ENCODE measurements at places on chromosomes 13 and 19.

GRCh38 chr19:46925548-46925950 lies 64.8 kb downstream of the ARHGAP35 start:
- DNase-seq, result no peak

GRCh38 chr13:23460309-23460708 lies 26.8 kb upstream of the SACS start:
- DNase-seq, result no peak

- no peak for DNase-seq
Observed at GRCh38 chr19:32773126-32773525, 53.6 kb downstream of the TDRD12 start.

- DNase-seq, result no peak
Observed at GRCh38 chr13:98108341-98108740, 34.6 kb upstream of the FARP1 start.

- DNase-seq, result no peak
Observed at GRCh38 chr13:79346300-79346914, 59.6 kb downstream of the RBM26 start.

GRCh38 chr13:113046883-113047244 lies 58.7 kb upstream of the F7 start:
- DNase-seq, result no peak

DNA sequence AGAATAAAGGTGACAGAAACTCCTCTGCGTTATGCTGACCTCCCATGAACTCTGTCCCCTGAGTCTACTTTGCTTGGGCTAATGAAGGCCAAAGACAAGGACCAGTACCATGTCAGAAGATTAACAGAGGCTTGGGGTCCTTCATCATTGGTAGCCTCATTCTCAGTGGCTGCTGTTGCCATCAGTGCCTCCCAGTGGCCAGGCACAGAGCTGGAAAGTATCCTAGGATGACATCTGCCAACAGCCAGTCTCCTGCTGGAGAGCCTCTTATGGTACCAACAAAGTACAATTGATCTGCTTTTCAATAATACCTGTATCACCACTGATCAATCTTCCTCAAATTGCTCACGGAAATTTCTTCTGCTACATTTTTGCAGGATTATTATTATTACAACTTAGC lies 281.6 kb downstream of the DNAJC15 start:
- no peak for DNase-seq

GRCh38 chr13:34357435-34358232 lies 539.7 kb downstream of the RFC3 start:
- DNase-seq, result no peak

- DNase-seq, result no peak
Observed at GRCh38 chr13:51623473-51623872, 39.2 kb downstream of the WDFY2 start.

- no peak for DNase-seq
Observed at GRCh38 chr19:7772752-7773291, 9.8 kb downstream of the CLEC4M start.

- peak; percentile 89 for DNase-seq
Observed at GRCh38 chr19:46860846-46861690, at the start of gene ARHGAP35. Gene ARHGAP35, plus strand, starts transcription at chr19:46860997. Its CDS starts 57,679 bp downstream, at chr19:46918676.

DNA sequence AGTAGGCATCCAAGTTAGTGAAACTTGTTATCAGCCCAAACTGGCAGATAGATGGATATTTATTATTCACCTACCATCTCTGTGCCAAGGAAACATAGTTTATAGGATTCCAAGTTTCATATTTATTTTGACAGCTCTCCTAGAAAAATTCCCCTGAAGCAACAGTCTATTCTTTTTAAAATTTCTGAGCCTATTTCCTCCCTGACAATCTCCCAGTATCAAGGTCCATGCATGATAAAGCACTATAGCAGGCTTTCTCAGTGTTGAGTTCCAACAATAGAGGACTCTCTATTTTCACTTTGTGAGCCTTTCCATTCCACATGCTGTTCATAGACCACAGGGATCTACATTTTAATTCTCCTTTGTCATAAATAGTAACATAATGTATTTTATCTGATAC lies 312.6 kb downstream of the SLITRK6 start:
- no peak for DNase-seq

- DNase-seq, result peak; percentile 47
Observed at GRCh38 chr19:19451429-19452242, 46.2 kb downstream of the GATAD2A start.

DNA sequence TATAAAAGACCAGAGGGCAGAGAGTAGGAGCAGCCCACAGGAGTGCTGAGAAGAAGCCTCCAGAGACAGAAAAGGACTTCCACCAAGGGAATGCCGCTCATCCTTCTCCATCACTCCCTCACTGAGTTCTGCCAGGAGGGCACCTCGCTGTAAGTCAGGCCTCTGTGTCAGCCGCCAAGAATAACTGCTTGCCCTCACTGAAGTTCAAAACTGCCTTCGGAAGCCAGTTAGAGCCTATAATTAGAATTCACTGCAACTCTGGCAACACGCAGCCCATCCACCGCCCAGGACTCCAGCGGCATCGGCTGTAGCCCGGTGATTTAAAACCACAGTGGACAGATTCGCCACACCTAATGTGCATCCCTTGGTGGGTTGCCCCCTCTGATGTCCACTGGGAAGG lies 281.8 kb upstream of the ZNF507 start:
- no peak for DNase-seq

GRCh38 chr13:86486582-86486981 lies 687.4 kb upstream of the SLITRK6 start:
- no peak for DNase-seq

DNA sequence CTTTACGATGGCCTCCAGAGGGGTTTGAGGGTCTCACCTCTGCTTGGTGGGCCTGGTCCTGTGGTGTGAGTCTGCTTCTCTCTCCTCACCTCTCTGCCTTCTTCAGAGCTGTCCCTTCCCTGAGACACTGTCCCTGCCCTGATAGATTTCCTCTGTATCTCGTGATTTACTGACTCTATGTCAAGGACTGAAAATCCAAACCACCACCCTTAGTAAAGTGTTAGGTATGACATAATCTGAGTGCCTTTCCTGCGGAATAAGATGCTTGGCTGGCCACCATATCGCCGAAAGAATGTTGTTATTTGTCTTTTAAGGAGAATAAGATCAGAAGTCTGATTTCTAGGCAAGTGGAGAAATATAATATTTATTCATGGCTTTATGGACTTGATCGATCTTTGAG lies 7.2 kb downstream of the SLC25A15 start:
- DNase-seq, result no peak

DNA sequence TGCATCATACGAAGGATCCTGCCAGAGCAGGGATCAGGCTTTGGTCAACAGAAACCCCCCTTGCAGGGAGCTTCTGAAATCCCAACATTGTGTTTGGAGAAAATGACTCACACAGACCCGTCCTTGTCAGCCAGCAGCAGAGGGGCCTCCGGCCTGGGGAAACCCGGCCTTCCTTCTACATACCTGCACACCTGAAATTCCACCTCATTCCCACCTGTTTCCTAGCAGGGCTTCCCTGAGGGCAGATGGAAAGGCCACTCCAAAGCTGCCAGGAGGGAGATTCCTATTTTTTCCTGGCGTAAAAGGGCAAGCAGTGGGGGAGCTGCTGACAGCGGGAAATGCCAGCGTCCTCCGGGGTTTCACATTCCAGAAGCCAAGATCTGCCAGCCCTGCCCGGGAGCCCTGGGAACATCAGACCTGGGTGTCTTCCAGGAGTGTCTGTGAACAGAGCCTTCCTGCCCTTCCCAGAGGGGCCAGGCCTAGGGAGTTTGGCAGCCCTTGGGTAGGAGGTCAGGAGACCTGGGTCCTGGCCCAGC lies 3.0 kb upstream of the IGFL1 start:
- no peak for DNase-seq

- DNase-seq, result no peak
Observed at GRCh38 chr13:65746406-65746921, 1483.7 kb downstream of the PCDH9 start.

DNA sequence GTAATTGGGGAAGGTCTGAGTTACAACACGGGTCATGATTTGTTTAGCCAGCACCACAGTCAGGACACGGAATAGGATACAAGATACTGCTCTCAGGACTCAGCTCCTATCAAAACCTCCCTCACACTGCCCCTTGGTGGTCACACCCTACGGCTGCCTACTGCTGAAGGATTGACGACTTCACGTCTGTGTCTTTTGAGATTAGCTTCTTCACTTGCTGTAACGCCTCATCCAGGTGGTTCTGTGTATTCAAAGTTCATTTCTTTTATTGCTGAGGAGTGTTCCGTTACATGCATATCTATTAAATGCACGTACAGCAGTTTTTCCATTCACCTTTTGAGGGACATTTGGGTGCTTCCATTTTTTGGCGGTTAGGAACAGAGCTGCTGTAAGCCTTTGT lies 46.3 kb downstream of the URI1 start:
- DNase-seq, result no peak

DNA sequence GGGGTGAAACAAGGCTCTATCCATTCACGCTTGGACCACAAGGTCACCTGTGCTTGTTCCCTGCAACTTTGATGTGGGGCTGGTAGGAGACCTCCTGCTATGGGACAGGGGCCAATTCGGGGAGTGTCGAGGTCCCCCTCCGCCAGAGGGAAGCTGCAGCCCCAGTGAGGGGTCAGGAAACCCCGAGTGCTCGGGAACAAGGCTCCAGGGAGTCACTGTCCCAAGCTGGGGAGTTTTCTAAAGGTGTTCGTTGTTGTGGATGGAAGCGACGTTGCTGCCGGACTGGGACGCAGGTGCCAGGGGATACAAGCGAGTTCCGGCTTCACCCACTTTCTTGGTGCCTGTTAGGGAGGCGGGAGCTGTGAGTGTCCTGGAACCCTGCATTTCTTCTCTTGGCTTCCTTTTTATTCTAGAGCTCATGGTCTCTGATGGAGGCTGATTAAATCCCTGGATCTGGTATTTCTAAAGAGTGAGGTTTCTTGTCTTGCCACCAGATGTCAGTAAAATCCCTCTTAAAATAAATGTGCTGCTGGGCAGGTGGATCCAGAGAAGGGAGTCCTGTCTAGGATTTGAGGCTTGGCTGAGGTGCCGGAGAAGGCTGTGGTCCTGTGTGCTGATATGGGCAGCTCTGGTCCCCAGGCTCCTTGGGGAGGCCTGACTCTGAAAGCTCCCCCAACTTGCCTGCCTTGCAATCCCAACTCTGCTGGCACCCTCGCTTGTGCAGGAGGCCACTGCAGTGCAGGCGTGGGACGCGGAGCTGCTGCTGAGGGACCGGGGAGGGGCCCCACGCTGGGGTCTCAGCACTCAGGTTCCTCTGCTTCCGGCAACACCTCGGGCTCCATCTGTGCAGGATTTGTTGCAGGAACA lies 153.9 kb downstream of the TEX29 start:
- DNase-seq, result peak; percentile 7

DNA sequence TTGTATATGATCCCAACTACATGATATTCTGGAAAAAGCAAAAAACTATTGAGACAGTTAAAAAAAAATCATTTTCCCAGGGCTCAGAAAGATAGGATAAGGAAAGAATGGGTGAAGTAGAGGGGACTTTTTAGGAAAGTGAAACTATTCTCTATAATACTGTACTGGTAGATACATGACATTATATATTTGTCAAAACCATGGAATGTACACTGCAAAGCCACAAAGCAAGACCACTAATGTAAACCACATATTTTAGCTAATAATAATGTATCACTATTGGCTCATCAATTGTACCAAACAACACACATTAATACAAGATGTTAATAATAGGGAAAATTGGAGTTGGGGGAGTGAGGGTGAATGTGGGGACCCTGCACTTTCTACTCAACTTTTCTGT lies 182.6 kb downstream of the EFNB2 start:
- no peak for DNase-seq

DNA sequence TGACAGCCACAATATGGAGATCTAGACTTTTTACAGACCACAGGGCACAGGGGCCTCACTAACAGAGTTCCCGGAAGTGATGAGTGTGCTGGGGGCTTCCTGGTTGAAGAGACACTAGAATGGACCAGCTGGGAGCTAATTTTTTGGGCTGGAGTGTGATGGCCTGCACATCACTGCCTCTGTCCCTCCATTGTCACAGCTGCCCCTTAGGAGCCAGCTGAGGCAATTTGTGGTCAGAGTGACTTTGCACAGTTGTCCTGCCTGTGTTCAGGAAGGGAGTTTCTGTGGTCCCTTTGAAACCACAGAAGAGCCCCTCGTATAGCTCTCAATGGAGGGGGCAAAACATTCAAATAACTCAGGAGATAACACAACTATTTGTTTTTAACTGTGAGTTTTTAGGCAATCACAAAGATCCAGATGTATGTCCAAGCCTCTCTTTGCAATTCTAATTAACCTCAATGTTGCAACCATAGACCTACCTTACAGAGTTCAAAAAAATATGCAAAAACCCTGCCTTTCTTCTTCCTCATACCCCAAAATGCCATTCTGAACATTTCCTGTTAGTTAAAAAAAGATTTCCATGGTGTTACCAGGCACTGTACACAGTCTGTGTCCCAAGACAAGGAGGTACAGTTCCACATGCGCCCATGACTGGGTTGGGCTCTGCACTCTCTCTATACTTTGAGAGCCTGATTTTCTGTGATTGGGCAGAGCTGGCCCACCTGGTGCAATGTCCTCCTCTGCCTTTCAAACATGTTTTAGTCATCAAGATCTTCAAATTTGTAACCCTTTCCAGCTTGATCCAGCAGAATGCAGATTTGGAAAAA lies 2.4 kb downstream of the ALOX5AP start:
- peak; percentile 21 for DNase-seq

- DNase-seq, result no peak
Observed at GRCh38 chr13:60311527-60311926, 85.5 kb upstream of the TDRD3 start.

DNA sequence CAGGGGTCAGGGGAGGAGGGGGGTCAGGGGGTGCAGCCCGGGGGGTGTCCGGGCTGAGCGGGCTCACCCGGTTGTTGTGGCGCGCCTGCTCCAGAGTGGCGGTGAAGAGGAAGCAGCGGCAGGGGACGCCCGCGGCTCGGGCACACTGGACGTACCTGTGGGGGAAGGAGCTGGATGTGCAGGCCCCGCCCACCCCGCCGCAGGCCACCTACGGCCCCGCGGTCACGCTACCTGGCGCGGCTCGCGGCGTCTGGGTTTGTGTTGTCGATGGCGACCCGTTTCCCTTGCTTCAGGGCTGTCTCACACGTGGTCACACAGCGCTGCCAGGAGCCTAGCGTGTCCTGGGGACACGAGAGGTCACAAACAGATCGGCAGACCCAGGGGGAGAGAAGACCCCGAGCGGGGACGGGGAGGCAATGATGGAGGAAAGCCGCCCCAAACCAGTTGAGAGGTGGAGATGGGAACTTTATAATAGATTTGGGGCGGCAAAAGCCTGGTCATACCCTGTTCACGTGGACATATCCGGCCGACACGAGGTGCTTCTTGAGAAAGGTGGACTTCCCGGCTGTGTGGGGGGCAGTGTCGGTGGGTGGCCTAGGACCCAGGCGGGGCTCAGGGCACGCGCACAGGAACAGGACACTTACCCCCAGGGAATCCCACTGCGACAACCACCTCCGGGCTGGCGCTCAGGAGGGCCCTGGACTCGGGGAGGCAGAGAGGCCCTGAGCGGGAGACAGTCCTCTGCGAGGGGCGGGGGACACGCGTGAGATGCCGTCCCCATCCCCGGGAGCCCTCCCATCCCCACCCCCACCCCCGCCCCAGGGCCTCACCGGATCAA lies 5.6 kb downstream of the PNKP start:
- no peak for DNase-seq

Measured in CD4-positive, alpha-beta T cell treated with Interferon alpha-2 for 1 hour (primary cell).